NCI-H748 treated with DMSO at 0.1 percent for 48 hours (cell line): ENCODE measurements at places on chromosomes 7 and 10.

- DNase-seq: no peak
Measured at GRCh38 chr10:104657457-104657856, 16.4 kb downstream of the SORCS3 start.

- no peak for DNase-seq
Measured at GRCh38 chr10:93992400-93993030, 1.2 kb upstream of the PLCE1 start.

DNA sequence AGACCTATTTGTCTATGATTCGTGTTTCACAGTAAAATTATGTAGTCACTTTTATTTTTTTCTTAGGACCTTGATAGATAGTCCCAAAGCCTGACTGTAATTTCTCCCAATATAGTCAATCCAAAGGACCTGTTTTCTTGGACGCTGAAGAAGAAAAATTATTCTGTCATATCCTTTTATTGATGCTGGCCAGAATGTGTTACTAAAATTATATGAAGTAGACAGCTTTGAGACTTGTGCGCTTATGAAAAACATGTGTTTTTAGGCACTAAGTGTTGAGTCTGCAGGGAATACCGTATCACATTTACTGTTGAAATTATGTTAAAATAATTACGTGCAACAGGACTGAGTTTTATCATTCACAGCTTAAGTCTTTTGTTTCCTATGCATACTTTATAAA lies 17.9 kb downstream of the TES start:
- no peak for DNase-seq

GRCh38 chr7:22300839-22301238 lies 56.1 kb downstream of the RAPGEF5 start:
- no peak for DNase-seq

GRCh38 chr10:103254538-103255325 lies 9.0 kb downstream of the RPEL1 start:
- no peak for DNase-seq

- DNase-seq: no peak
Measured at GRCh38 chr10:130551676-130552075, 415.5 kb downstream of the GLRX3 start.

- peak; percentile 32 for DNase-seq
Measured at GRCh38 chr7:38451840-38452239, 178.4 kb upstream of the TARP start.

GRCh38 chr7:28328146-28328545 lies 84.2 kb upstream of the CREB5 start:
- peak; percentile 96 for DNase-seq

GRCh38 chr7:36080843-36081242 lies 72.2 kb upstream of the EEPD1 start:
- no peak for DNase-seq

- no peak for DNase-seq
Measured at GRCh38 chr7:106075937-106076336, 36.2 kb downstream of the SYPL1 start.

DNA sequence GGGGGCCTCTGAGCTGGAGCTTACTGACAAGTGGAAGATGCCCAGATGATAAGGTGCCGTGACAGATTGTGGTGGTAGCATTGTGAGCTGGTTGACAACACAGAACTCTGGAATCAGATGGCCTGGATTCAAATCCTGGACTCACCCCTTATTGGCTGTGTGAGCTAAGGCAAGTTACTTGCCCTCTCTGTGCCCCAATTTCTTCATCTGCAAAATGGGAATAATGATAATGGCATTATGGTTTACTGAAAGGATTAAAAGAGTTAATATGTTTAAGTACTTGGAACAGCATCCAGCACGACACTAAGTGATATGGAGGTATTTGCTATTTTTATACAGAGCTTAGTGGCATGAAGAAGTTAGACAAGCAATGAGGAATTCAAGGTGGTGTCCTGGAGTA lies 465.9 kb upstream of the GALNT17 start:
- DNase-seq: no peak
